ENCODE measurements at places on chromosomes 7 and 10.

DNA sequence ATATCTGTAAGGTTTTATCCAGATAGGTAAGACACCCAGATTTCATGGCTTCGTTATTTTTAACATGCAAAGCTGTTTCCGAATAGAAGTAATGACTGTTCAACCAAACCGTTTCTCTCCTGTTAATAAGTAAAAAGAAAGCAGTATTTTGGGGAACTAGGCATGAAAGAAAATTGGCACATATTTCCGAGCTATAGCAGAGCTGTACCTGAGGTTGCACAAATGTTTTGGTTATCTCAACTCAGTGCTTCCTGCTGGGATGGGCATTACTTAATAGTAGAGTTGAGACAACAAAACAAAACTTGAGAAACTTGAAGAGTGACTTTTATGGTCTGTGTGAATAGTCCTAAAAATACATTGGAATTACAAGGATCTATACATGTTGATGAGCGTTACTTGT, 564.3 kb upstream of the SORCS1 start:
- DNase-seq = no peak

DNA sequence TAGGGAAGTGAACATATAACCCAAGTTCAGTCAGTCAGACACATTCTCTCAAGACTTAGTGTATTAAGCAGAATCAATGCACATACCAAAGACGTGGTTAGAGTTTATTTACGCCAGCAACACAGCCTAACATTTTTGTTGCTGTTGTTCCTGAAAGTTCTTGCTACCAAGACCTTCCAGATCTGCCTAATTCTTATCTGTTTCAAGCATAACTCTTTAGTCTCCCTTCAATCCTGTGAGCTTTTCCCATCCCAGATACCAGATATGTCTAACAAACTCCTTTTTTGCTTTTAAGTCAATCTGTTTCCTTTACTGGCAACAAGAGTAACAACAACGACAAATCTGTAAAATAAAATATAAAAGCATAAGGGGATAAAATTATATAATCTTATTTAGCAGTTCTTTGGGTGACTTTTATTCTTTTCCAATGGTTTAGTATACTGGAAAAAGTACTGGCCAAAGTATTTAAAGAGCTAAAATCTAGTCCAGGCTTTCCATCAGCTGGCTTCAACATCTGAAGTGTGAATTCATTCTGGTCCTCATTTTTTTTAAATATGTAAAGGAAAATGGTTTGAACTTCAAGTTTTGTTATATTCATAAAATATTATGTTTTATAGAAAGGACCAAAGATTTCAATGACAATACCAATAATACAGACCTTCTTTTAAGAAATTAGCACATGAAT, 193.8 kb downstream of the IMMP2L start:
- DNase-seq = no peak

- peak; percentile 79 for DNase-seq
Observed at GRCh38 chr7:100965723-100966541, 3.4 kb upstream of the MUC12 start.

DNA sequence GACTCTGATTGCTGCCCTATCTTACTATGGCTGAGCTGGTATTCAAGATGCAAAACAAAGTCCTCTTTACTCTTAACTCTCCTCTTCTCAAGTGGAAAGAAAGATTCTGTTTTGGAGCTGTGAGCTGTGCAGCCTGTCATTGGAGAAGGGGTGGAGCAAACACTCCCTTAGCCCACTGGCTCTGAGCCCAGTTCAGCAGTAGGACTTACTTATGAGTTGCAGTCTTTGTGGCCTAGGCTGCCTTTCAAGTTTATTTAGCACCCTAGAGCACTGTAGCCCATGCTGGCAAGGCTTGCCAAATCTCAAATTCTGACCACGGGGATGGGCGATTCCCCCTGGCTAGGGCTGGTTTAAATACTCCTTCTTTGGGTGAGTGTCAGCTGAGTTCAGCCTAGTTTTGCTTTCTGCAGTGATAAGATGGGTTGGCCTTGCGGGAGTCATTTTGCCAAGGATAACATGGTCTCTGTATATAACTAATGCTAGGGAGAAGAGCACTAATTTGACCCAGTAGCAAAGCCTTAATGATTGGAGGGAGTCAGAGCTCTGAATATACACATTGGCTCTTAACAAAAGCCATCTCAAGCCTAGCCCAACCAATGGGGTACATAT, 110.2 kb downstream of the MYO3A start:
- DNase-seq = no peak

- DNase-seq = no peak
Observed at GRCh38 chr10:62159351-62159750, 109.3 kb downstream of the RTKN2 start.

DNA sequence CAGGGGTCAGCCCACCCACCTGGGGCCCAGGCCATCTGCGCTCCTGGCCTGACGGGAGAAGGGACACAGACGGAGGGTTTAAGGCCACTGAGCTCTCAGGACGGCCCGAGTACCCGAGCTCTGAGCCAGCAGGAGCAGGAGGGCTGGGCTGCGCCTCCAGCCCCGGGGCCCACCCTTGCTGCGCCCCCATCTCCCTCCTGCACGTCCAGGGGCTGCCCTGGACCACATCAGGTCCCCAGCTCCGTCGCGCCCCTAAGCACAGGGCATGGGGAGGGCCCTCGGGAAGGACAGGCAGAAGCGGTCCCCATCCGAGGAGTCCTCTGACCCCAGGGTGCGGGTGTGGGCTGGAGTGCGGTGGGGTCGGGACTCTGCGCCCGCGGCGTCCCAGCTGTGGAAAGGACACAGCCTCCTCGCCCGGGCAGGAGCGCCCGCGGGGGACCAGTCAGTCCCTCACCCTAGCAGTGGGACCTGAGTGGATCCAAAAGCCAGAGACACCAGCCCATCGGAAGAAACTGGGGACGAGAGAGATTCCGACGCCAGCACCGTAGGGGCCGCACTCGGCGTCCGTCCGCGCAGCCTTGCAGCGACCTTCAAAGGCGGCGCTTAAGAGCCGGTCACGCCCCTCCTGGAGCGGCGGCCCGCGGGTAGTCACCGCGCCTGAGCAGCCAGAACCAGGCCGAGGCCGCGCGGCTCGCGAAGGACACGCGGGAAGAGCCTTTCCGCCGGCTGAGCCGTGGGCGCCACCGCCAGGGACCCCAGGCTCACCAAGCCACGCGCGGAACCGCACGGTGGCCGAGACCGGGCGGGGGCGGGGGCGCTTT, 15.9 kb downstream of the CAMK2B start:
- DNase-seq = peak; percentile 70

DNA sequence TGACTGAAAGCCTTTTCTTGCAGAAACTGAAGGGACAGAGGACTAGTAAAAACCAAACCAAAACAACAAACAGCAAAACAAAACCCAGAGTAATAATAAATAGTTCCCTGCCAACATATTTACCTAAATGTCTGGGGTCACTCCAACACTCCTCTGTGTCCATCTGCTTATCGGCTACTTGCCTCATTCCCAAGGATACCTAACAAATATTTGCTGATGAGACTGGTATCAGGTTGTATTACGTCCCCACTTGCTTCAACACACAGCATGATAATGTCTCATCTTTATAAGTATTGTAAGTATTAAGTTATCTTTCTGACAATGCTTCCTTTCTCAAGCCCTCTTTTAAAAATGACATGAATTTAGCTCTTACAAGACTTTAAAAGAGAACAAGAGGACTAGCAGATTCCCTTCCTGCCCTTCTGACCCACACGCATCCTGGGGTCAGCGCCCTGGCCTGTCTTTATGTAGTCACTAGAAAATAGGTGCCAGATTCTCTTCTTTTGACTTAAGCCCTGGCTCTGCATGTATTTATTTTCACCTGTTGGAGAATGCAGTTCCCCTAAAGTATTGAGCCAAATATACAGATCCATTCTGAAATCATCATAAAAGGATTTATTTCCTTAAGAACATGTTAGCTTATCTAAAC, 110.2 kb downstream of the SEM1 start:
- DNase-seq = no peak

DNA sequence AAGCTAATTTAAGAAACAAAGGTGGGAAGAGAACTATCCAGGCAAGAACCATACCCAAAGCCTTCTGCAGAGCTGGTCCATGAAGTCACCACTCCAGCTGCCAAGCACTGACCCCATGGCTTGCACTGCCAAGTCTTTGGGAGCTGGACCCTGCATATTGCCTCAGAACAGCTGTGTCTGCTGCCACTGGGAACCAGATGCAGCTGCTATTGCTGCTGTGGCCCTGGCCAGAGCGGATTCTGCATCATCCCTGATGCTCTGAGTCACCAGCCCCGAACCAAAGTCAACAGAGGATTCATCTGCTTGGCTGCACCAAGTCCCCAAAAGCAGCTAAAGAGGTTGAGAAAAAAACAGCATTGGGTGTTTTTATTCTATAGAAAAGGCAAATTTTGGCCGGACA, 39.2 kb upstream of the GSAP start:
- DNase-seq = peak; percentile 62

- DNase-seq = no peak
Observed at GRCh38 chr7:106640368-106641141, 20.4 kb downstream of the CCDC71L start.

- DNase-seq = no peak
Observed at GRCh38 chr10:11143242-11143641, 125.6 kb downstream of the CELF2 start.

DNA sequence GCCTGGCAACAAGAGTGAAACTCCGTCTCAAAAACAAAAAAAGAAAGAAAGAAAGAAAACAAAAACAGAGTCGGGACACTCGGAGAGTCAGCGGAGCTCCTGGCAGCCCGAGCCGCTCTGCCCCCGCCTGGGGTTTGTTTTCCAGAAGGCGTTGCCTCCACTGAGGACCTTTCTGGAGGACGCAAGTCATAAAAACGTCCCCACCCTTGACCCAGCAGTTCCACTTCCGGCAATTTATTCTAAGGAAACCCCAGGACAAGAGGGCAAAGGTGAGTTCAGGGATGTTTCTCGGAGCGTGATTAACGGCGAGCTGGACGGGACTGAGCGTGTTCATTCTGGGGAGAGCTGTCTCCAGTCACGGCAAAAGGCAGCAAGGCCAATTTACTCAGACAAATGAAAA, 27.0 kb upstream of the SUN1 start:
- DNase-seq = peak; percentile 36

GRCh38 chr7:72336632-72337389, 75.3 kb downstream of the CALN1 start:
- no peak for DNase-seq

- DNase-seq = no peak
Observed at GRCh38 chr10:78937393-78937792, 131.4 kb upstream of the ZMIZ1 start.

DNA sequence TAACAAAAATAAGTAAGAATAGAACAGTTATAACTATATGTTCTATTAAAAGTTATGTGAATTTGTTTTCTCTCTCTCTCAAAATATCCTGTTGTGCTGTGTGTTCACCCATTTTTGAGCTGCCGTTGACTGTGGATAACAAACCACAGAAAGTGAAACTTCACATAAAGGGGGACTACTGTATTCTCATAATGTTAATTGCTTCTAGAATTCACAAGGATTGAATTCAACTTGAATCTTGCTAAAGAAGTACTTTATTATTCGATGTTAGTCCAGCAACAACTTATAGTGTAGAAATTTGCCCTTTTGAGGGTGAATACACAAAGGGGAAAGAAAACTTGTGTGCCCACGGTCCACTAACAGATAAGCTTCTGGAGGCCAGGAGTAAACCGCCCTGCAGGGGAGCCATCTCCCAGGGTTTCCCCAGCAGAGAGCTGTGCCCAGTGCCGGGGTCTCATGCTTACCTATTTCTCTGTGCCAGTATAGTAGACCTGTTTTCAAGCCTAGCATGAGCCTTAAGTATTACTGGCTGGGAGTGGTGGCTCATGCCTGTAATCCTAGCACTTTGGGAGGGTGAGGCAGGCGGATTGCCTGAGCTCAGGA, 87.1 kb downstream of the KAT6B start:
- no peak for DNase-seq

GRCh38 chr10:62860946-62861345, 44.8 kb upstream of the EGR2 start:
- DNase-seq = peak; percentile 28

GRCh38 chr7:140084142-140084655, 21.4 kb upstream of the PARP12 start:
- no peak for DNase-seq

DNA sequence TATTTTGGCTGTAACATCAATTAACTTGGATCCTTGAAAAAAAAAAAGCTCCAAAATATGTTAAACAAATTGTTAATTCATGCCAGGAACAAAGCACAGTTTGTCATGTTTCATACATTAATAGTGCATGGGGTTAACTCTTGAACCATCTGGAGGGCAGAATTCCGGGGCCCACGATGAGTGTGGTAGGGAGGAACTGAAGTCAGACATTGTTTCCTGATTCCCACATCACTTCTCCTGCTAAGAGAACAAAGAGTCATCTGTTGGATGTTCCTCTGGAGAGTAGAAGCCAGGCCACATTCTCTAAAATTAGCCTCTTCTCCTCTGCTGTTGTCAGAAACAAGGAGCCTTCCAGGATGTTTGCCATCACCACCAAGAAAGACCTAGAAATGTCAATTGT, 54.6 kb downstream of the TMEM178B start:
- no peak for DNase-seq

DNA sequence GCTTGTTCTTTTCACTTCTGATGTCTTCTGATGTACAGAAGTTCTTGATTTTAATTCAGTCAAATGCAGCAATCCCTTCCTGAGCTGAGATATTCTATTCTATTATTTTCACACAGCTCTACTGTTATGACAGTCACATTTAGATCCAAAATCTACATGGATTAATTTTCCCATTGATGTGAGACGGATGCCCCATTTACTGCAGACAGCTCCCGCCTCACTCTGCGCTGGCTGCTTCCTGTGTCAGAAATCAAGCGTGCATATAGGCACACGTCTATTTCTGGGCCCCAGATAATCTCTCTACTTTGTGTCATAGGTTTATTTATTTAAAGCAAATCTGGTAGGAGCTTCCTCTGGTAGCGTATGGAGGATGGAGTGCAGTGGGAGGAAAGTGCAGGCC, 6.7 kb downstream of the BNIP3 start:
- no peak for DNase-seq

- no peak for DNase-seq
Observed at GRCh38 chr10:130017631-130018022, 53.6 kb upstream of the EBF3 start.

- DNase-seq = peak; percentile 4
Observed at GRCh38 chr7:111238886-111239285, 148.0 kb downstream of the LRRN3 start.

- no peak for DNase-seq
Observed at GRCh38 chr7:116697761-116698160, 25.8 kb downstream of the MET start.

DNA sequence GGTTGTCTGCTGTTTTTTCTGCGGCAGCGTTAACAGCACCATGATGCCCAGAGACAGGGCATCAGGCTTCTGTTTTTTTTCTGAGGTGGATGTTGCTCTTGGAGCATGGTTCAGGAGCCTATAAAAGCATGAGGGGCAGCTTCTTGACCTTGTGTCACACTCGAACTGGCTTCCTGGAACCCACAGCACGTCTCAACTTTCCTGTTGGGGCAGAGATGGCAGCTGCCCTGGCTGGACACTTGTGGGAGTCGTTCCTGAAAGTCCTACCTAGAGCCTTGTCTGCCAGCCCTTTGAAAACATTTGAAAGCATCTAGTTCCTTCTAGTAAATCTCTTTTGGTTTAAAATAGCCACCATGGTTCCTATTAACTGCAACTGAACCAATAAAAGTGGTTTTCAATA, 28.9 kb upstream of the PRKAG2 start:
- no peak for DNase-seq

GRCh38 chr10:43122096-43122495, 16.1 kb upstream of the CSGALNACT2 start:
- DNase-seq = no peak

All from dermis blood vessel endothelial cell (primary cell).